ENCODE measurements at places on chromosomes 3 and 15. TPM values are rescaled to one million over a fixed set of nuclear protein-coding genes. Genes with fewer than 3 reads are reported as not detected.

GRCh38 chr3:17489139-17489538 lies 253.3 kb downstream of the TBC1D5 start:
- no peak for DNase-seq

DNA sequence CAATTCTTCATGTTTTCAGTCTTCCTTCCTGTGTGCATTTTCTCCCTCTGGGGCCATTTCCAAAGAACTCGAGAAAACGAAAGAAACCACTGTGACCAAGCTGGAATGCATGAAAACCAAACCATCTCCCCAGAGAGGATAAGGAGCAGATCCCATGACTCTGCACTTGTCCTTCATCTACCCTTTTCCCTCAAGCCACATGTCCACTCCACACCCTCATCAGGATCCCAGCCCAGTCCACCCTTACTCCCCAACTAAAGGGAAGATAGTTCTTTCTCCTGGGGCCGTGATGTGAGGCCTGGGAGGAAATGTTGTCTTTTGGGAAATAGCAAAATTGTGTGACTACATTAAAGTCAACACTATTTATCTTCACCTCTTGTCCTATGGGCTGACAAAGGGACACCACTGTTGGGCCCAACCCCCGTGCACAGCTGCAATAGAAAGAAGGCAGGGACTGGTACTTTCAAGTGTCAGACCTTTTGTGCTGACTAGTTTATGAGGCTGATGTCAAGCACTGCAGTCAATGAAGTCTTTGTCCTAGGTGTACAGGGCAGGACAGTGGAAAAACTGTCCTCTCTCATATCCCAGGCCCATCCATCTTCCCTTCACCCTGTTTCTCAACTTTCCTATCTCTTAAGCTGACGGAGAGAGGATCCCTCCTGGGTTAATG lies 487.1 kb upstream of the NR2F2 start:
- DNase-seq = no peak

DNA sequence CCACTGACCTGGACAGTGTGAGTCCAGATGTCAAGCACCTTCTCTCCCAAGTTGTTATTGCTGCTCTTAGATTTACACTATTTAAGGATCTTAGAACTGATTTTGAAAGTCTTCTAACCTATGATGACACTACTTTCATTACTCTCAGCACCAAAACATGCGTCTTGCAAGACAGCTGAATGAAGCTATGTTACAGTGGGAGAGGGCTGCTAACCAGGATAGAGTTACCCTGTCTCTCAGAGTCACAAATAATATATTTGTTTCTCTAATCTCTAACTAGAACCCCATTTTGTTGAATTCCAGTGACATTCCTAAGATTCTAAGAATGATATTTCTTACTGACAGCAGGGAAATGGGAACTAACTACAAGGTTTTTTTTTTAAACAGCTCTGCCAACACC lies 455.5 kb downstream of the MAGI1 start:
- no peak for DNase-seq

GRCh38 chr3:30707825-30708224 lies 101.4 kb downstream of the TGFBR2 start:
- no peak for DNase-seq

DNA sequence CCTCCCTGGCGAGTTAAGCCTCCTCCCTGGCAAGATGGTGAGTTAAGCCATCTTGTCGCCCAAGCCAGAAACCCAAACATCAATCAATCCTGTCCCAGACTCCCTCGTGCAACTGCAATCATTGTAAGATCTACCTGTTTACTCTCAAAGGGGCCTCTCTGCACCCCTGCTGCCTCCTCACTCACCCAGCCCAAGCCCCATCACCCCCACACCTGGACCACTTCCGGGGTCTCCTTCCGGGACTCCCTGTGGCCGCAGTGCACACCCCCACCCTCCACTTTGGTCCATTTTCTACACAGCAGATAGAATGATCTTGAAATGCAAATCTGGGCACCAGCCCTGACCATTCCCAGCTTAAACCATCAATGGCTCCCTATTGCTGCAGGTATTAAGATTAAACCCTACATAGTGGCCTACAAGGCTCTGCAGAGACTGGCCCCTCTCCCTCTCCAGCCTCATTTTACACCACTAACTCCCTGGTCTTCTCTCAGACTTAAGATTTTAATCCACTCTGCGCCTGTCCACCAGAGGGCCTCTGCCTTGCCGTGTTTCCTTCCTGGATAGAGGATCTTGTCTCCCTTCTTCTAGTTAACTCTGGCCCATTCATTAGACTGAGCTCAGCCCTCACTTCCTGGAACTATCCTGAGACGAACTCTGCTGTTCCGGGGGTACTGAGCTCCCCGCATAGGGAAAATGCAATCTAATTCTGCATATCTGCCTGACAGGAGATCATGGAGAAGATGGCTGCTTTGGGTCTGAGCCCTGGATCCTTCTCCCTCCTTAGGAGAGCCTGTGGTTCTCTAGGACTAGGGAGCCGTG lies 41.9 kb upstream of the SLC6A1 start:
- peak; percentile 55 for DNase-seq

DNA sequence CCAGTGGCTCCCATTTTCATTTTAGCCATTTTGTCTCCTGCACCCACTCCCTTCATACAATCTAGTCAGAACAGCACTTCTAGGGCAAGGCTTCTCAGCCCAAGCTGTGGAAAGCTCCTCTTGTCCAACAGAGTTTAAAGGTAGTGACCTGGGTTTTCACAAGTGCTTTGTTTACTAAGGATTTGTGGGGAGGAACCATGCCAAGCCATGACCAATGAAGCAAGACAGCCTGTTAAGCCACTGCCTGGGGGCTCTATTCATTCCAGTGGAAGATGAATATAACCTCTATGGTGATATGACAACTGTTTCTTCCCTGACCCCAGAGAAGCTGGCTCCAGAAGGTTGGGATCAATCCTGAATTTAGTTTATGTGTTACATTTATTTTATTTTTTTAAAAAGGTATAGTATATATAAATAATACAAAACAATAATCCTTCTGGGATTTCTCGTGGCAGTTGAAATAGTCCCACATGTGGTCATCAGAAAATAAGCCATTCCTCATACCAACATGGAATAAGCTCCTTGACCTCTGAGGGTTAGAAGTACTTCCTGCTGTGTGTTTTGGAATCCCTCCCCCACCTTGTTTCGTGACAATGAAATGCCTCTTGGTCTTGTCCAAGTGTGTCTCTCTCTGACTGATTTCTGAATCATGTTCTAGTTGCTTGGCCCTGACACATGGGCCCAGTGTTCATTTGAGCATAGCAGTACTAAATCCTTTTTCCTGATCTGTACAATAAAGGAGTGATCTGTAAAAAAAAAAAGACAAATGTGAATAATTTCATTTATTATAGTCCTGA lies 13.3 kb upstream of the THUMPD3 start:
- no peak for DNase-seq

DNA sequence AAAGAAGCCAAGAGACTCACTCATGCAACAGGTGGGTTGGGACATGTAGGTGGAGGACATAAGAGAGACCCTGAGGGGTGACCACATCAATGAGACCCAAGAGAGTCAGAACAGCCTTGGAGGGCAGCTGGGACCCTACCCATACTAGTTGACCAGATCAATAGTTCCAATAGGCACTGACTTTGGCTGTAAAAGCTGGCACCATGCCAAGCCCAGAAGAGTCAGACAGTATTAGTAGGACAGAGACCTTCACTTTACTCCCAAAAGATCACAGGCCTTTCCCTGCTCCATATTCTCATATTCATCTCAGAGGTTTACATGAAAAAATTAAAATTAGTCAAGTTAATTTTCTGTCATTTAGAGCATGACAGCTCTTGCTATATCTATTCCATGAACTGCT lies 20.9 kb upstream of the GABRR3 start:
- DNase-seq = no peak

- DNase-seq = no peak
These were observed 246.8 kb downstream of the SLCO3A1 start for GRCh38 chr15:92100301-92100700.

GRCh38 chr3:172084871-172085556 lies 45.6 kb downstream of the FNDC3B start:
- DNase-seq = no peak

DNA sequence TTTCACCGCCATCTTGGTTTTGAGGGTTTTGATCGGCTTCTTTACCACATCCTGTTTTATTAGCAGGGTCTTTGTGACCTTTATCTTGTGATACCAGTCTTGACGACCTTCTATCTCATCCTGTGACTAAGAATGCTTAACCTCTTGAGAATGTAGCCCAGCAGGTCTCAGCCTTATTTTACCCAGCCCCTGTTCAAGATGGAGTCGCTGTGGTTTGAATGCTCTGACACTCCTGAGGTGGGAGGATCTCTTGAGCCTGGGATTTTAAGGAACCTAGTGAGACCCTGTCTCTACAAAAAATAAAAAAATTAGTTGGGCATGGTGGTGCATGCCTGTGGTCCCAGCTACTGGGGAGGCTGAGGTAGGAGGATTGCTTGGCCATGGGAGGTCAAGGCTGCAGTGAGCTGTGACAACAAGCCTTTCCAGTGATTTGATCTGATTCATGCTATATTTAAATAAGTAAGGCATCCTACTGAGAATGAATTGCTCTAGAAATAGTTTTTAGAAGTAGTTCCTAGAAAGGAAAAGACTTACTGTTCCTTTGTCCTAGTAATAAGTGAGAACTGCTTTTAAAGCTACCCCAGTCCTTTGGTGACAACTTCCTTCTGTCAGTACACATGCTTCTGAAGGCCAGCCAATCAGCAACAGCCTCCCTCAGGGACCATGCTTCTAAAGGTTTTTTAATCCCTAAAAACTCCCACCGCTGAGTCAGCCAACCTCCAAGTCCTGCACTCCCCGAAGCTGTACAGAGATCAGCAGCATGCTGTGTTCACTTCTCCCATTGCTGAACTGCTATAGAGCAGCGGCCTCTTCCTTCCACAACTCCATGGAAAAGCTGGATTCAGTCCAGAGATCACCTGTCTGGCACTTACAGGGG lies 9.1 kb upstream of the CEMIP start:
- DNase-seq = no peak

DNA sequence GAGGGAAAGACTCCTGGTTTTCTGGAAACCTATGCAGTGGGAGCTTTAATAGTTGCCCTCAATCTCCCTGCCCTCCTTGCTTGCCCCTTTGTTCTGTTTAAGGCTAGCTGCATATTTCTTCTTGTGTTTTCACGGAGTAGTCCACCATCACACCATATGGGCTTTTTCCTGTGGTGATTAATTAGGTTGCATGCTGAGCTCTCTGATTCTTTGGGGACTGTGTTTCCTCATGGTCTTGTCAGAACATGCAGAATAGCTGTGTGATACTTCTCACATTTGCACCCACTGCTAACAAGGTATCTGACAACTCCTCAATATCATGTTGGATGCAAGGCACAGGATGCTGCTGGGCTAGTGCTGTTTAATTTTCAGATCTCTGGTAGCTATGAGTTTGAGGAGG lies 139.6 kb downstream of the PTPRG start:
- no peak for DNase-seq

DNA sequence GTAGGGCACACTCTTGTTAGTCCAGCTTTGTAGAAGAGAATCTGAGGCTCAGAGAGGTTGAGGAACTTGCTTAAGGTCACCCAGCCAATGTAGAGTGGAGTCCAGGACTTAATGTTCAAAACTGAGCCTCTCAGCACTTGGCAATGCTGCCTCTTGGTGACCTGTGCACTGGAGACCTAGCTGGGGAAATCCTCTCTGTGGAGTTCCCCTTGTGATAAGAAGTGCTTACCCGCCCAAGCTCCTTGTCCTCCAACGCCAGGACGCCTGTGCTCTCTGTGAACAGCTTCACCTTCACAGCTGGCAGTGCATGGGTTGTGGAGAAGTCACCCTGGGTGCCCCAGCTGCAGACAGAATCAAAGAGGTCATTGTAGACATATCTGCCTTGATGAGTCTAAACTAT lies 219.1 kb upstream of the FEZF2 start:
- no peak for DNase-seq

DNA sequence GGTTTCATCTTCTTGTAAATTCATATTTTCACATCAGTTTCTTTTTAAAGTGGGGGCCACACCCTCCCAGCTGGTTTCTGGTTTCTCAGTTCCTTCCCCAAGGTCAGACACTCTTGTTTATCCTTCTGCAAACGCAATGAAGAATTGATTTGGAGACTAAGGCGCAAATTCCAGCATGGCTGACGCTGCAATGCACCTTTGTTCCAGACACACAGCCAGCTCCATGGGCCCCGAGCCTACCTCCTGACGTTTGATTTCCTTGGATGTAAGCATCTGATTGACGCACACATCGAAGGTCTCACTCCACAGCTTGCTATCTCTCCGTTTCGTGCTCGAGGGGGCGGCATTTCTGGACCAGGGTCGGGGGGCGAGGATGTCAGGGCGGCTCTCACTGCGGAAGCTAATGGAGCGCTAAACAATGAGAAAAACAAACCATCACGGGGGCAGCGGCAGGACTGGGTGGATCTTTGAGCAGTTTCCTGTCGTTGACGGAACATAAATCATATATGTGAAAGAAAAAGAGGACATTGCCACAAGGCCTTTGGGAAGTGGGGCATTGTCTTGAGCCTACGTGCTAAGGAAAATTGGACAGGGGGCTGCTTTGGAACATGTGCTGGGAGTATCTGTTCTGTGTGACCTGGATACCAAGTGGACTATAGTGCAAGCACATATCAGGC lies 46.9 kb downstream of the ARHGEF3 start:
- DNase-seq = no peak

DNA sequence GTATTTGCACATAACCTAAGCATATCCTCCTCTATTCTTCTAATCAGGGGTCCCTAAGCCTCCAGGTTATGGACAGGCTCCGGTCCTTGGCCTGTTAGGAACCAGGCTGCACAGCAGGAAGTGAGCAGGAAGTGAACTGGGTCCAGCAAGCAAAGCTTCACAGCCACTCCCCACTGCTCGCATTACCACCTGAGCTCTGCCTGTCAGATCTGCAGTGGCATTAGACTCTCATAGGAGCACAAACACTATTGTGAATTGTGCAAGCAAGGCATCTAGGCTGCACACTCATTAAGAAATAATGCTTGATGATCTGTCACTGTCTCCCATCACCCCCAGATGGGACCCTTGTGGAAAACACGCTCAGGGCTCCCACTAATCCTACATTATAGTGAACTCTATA lies 9.8 kb downstream of the MSL2 start:
- DNase-seq = no peak

- no peak for DNase-seq
These were observed 23.8 kb downstream of the CXCR6 start for GRCh38 chr3:45966950-45967640.

- DNase-seq = no peak
These were observed 159.3 kb downstream of the WDR76 start for GRCh38 chr15:43985976-43986680.

DNA sequence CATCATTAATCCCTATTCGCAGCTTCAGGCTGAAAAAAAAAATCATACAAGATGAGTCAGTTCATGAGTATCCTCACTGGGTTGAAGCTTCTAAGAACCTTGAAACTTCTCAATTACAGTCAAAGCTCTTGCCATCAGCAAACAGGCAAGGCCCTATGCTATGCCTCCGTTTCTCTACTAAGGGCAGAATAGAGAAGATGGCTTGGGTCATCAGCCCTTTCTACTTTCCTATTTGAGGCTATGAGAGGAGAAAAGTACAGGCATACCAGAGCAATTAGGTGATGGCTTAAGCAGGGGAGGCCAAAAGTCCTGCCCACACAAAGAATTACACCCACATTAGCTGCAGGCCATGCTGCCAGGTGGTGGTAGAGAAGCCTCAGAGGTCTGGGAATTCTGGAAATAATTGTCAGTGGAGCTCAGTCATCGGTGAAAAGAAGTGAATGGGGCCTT lies 89.0 kb downstream of the MRPL46 start:
- DNase-seq = no peak

The MASP1 gene
- total RNA-seq = 1.7 TPM

The ABHD17C gene
- 6.8 TPM for total RNA-seq

The EFHB gene
- total RNA-seq = 0.76 TPM

The FAM43A gene
- total RNA-seq = 21.6 TPM

The CLRN1 gene
- not detected for total RNA-seq

The GRIP2 gene
- total RNA-seq = 0.34 TPM

The PARP3 gene
- total RNA-seq = 3.8 TPM

The ESYT3 gene
- not detected for total RNA-seq

The SLC2A2 gene
- total RNA-seq = not detected

All from glutamatergic neuron (in vitro differentiated cells).